ENCODE measurements at places on chromosomes 13 and 19. TPM values are rescaled to one million over a fixed set of nuclear protein-coding genes. Genes with fewer than 3 reads are reported as not detected.

DNA sequence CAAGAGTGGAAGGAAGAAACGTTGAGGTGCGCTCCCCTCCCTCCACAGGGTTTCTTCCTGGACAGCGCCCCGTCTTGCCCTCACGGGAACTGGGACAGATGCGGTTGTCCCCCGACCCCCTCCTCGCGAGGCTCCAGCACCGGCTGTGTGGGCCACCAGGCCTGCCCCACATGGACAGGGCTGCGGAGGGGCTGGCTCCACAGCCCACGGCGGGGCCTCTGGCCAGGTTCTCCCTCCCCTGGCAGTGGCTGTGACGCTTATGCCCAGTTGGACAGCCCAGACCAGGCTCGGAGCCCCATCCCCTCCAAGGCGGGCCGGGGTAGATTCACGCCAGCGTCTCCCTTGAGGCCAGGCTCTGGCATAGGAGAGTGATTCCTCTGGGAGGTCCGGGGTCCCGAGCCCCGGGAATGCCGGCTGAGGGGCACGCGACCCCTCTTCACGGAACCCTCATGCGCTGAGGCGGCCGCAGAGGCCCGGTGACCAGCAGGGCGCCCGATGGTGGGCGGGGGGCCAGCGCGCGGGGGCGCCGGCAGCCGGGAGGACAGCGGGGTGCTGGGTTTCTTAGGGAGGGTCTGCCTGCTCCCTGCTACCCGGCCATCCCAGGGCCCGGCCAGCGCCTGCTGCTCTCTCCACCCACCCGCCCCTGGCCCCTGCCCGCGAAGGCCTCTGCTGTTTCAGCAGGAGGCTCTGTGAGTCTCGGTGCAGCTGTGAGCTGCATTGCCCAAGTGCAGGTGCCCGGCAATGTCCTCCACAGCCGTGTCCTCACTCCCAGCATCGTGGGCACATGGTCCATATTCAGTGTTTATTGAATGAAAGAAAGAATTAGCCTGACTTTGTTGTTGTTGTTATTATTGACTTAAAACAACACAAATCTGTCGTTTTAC is 20.3 kb upstream of the GAS6 start:
- H3K27ac ChIP-seq, result no peak overlapping the region
- no peaks in the 10 kb centered on the region for H3K4me1 ChIP-seq
- H3K27me3 ChIP-seq, result no peaks in the 10 kb centered on the region
- DNase-seq, result no peak
- H3K4me3 ChIP-seq, result no peak overlapping the region

DNA sequence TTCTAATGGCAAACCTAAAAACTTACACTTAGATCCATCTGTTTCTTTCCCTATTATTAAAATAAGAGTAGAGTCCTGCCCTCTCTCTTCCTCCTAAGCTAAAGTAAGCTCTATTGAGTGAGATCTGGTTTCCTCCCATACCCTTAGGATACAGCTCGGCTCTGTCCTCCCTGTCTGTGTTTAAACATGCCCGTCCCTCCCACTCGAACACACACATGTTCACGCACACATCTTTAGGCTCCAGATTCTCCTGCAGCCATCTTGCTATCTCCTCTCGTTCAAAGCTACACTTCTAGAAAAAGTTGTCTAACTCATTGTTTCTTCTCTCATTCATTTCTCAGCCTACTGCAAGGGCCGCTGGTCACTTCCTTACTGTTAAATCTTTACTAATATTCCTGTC is 15.1 kb upstream of the CEBPG start:
- no peak overlapping the region for H3K27ac ChIP-seq
- H3K4me1 ChIP-seq, result no peaks in the 10 kb centered on the region
- no peaks in the 10 kb centered on the region for H3K27me3 ChIP-seq
- no peak overlapping the region for H3K4me3 ChIP-seq
- DNase-seq, result no peak

- peak; percentile 77 for DNase-seq
- H3K4me3 ChIP-seq, result peak overlapping the region; percentile 79
- no peaks in the 10 kb centered on the region for H3K36me3 ChIP-seq
- H3K27ac ChIP-seq, result peak overlapping the region; percentile 83
- H3K27me3 ChIP-seq, result no peaks in the 10 kb centered on the region
- H3K4me1 ChIP-seq, result peaks cover 21% of the 10 kb centered on the region
These were observed 706 bp upstream of the DNAJC3 start for GRCh38 chr13:95676105-95676761.

GRCh38 chr19:6056282-6056741 is 54.0 kb downstream of the RFX2 start:
- H3K4me3 ChIP-seq, result no peak overlapping the region
- H3K27ac ChIP-seq, result 0 out of 2 replicates have a peak overlapping the region, but pooled peaks have one; percentile 56
- H3K36me3 ChIP-seq, result no peaks in the 10 kb centered on the region
- no peak for DNase-seq
- H3K27me3 ChIP-seq, result no peaks in the 10 kb centered on the region

DNA sequence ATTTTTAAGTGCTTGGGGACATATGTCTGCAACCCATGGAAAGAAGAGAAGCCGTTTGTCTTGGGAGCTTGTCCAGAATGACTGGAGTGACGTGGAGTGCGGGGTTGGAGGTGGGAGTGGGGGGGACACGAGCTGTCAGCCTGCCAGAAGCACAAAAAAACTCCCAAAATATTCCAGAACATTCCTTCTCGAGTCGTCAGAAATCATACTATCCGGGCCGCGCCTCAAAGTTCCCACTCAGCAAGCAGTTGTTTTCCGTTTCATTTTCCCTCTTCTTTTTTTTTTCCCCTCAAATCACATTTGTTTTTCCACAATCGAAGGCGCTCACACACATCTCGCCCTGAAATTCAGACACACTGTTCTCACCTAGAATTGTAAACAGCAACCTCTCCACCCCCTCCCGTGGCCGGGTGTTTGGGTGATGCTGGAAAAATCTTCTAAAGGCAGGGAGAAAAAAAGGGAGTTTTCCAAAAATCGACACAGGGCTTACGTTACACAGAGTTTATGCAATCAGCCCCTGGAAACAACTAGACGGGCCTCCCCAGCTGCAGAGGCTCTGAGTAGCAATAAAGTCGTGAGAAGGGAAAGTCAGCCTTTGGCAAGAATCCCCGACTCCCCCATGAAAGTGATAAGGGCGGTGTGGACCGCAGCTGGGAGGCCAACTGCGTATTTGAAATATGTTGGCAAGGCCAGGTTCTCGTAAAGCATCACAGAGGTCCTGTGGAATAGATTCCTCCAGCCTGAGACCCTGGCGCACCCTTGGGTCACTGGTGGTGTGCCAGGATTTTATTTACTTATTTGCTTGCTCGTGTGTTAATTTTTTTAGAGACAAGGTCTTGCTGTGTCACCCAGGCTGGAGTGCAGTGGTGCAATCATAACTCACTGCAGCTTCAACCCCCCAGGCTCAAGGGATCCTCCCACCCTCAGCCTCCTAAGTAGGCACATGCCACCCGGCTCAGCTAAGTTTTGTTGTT is 31.2 kb upstream of the KLF2 start:
- DNase-seq, result no peak
- H3K27me3 ChIP-seq, result no peaks in the 10 kb centered on the region
- H3K27ac ChIP-seq, result peak overlapping the region; percentile 72
- no peak overlapping the region for H3K4me3 ChIP-seq

GRCh38 chr19:35641515-35642151 is at the start of gene ETV2:
TSS of gene ETV2 (plus strand) at chr19:35641745. CDS start at chr19:35642461, 716 bp downstream.
- no peak within 1 kb of the TSS for H3K27ac ChIP-seq
- peak within 1 kb of the TSS; percentile 78 for H3K4me3 ChIP-seq
- peaks cover 29% of the 10 kb centered on the region for H3K4me1 ChIP-seq

GRCh38 chr13:47110141-47110540 is 213.3 kb upstream of the HTR2A start:
- no peak overlapping the region for H3K27ac ChIP-seq
- no peak overlapping the region for H3K4me3 ChIP-seq
- H3K27me3 ChIP-seq, result no peaks in the 10 kb centered on the region
- H3K36me3 ChIP-seq, result no peaks in the 10 kb centered on the region

- no peak for DNase-seq
- no peaks in the 10 kb centered on the region for H3K4me1 ChIP-seq
- H3K27ac ChIP-seq, result no peak overlapping the region
- no peak overlapping the region for H3K4me3 ChIP-seq
- H3K27me3 ChIP-seq, result no peaks in the 10 kb centered on the region
These were observed 22.3 kb downstream of the KCTD4 start for GRCh38 chr13:45178349-45179162.

DNA sequence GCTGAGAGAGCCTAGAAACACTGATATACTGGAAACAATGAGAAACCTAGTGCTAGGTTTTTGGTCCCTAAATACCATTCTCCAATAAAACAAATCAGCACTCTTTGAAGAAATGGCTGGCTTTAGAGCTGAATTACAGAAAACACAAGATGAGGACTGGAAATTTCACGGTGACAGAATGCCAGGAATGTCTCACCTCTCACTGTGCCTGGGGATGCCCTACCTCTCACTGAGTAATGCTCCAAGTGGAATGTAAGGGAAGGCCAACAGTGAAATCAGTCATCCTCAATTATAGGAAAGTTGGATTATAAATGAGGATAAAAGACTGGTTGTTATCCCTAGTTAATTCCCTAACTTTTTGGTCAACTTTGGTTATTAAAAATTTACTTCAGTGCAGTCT is 259.0 kb downstream of the NALCN start:
- no peaks in the 10 kb centered on the region for H3K36me3 ChIP-seq
- peak; percentile 33 for DNase-seq
- no peaks in the 10 kb centered on the region for H3K4me1 ChIP-seq
- H3K27me3 ChIP-seq, result no peaks in the 10 kb centered on the region

DNA sequence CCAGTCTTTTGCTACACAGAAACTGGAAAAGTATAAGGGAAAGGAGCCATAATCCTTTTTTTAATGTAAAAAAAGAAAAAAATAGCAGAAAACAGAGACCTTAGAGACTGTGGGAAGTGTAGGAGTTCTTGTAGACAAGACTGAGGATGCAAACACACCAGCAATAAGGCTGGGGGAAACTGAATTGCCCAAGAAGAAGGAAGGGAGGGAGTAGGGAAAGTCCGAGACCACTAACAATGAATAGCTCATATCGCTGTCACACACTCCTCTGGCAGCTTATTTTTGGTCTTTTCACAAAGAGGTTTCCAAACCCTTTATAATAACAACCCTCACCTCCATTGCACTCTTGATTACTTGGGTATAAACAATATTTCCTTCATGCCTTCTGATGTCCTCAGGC is 952.0 kb downstream of the SLITRK5 start:
- H3K4me1 ChIP-seq, result no peaks in the 10 kb centered on the region
- no peak overlapping the region for H3K27ac ChIP-seq
- 0 out of 2 replicates have a peak, but pooled peaks cover 11% of the 10 kb centered on the region for H3K36me3 ChIP-seq
- H3K4me3 ChIP-seq, result no peak overlapping the region

DNA sequence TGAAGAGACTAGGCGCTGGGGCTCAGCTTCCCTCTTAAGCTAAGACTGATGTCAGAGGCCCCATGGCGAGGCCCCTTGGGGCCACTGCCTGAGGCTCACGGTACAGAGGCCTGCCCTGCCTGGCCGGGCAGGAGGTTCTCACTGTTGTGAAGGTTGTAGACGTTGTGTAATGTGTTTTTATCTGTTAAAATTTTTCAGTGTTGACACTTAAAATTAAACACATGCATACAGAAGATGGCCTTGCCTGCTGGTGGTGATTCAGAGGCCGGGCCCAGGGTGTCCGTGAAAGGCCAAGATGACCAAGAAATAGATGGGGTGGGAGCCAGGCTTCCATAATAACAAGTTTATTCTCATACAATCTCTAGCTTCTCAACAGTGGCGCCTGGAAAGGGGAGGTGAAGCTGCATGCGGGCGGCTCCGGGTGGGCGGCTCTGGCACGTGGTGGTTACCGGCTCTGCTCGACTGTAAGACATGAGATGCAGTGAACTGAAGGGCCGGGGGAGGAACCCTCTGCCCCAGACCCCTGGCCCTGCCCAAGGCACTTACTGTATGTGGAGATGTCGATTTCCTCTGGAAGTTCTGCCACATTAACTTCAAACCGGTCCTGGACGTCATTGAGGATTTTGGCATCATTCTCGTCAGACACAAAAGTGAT is 10.5 kb downstream of the DDX39A start:
- H3K27ac ChIP-seq, result no peak overlapping the region
- peaks cover 7% of the 10 kb centered on the region for H3K4me1 ChIP-seq
- H3K36me3 ChIP-seq, result peaks cover 34% of the 10 kb centered on the region
- H3K27me3 ChIP-seq, result no peaks in the 10 kb centered on the region
- no peak overlapping the region for H3K4me3 ChIP-seq
- DNase-seq, result no peak

DNA sequence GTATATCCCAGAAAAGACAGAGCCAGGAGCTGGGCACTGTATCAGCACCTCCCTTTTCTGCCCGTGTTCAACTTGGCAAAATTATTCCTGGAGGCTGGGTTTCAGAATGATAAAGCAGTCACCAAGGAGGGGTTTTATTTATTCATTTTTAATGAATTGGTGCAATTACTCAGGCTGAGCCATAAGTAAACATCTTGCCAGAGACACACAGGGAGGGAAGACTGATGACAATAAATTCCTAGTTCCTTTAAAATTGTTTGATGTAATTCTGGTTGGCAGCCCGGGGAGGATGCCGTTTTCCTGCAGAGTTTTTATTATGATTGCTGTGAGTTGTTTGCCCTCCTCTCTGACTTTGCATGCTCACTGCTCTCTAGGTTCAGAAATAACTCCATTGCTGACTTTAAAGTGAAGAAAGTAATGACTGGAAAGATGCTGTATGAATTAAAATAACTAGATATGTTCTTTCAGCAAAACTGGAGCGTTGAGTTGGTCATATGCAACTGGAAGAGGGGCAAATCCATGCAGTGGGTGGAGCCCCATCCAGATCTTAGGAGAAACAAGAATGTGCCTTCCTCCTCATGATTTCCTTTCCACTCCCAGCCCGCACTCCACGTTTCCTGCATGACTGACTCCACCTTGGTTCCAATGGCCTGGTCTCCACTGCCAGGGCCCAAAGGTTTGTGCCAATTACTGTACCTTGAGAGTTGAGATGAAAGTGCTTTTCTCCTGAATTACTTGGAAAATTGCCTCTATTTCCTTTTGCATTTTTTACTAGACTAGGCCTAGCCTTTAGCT is 182.1 kb downstream of the RFC3 start:
- no peak overlapping the region for H3K27ac ChIP-seq
- no peaks in the 10 kb centered on the region for H3K27me3 ChIP-seq

CEACAM21 gene
- total RNA-seq, result not detected

MBD3L2 gene
- not detected for total RNA-seq

KIR2DL3 gene
- not detected for total RNA-seq

MISP gene
- 0.28 TPM for total RNA-seq

ZNF729 gene
- not detected for total RNA-seq

APOC4 gene
- total RNA-seq, result not detected

NLRP4 gene
- 0.19 TPM for total RNA-seq

MAB21L1 gene
- total RNA-seq, result not detected

SPACA4 gene
- total RNA-seq, result not detected

Data from GM23338 (cell line).